Central memory CD8-positive, alpha-beta T cell (primary cell): ENCODE measurements at places on chromosomes 1 and 21.
A peak's percentile ranks its signal among the peaks of the same experiment; 100 is the strongest.

- peaks cover 29% of the 10 kb centered on the region for H3K4me1 ChIP-seq
- no peaks in the 10 kb centered on the region for H3K27me3 ChIP-seq
- H3K4me3 ChIP-seq, result no peak overlapping the region
- peaks cover 3% of the 10 kb centered on the region for H3K36me3 ChIP-seq
- H3K27ac ChIP-seq, result no peak overlapping the region
Observed at GRCh38 chr1:172727956-172728603, 69.2 kb downstream of the FASLG start.

- DNase-seq, result no peak
- no peaks in the 10 kb centered on the region for H3K4me1 ChIP-seq
- peaks cover 18% of the 10 kb centered on the region for H3K27me3 ChIP-seq
- no peak overlapping the region for H3K27ac ChIP-seq
Observed at GRCh38 chr1:41496080-41497055, 11.9 kb upstream of the EDN2 start.

DNA sequence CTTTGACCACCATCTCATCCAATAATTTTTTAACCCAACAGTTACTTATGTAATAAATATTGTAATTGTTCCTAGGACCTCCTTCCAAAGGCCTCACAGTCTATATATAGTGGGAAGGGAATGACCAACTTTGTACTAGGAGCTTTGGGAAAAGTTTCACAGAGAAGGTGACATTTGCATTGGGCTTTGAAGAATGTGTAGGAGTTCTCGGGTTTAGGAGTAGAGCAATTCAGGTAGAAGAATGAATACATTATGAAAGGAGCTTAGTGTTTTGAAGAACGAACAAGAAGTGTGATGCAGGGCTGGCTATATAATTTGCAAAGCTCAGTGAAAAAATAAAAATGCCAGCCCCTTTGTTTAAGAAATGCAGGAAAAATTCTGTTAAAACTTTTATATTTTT lies 330.4 kb upstream of the DEPDC1 start:
- DNase-seq, result no peak
- no peak overlapping the region for H3K4me3 ChIP-seq
- no peaks in the 10 kb centered on the region for H3K36me3 ChIP-seq
- H3K4me1 ChIP-seq, result no peaks in the 10 kb centered on the region
- no peak overlapping the region for H3K27ac ChIP-seq

DNA sequence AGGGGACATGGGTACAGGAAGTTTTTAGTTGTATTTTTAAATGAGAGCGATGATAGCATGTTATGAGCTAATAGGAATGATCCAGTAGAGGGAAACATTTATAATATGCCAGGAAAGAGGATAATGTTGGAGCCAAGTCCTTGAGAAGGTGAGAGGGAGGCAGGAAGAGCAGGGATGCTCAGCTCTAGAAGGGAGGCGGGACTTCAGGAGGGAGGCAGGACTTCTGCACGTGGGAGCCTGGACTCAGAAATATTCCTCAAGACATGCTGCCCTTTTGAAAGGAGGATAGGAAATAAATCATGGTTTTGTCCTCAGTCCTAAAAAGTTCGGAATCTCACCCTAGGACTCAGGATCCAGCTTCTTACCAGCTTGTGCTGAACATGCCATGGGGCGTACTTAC lies 5.9 kb downstream of the ADARB1 start:
- no peak for DNase-seq
- H3K36me3 ChIP-seq, result peaks cover 12% of the 10 kb centered on the region
- H3K27me3 ChIP-seq, result no peaks in the 10 kb centered on the region

DNA sequence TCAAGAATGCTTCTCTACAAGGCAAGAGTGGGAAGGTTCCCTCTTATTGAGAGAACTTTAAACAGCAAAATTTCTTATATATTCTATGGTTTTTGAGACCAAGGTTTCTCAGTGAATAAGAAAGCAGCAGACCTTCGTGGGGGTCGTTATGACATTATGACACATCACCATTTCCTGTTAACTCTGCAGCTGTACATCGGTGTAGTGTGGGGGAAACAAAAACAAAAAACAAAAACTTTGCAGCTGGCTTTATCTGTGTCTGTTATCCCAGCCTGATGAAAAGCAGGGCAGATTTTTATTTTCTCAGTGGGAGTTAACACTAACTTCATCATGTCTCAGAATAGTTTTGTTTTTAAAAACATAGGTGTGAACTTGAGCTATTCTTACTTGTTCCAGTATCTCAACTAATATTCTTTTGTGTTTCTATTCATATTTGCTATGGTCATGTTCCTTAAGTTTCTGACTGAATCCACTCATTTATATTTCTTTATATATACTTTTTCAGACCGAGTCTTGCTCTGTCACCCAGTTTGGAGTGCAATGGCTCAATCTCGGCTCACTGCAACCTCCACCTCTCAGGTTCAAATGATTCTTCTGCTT lies 2.1 kb downstream of the SDE2 start:
- peaks cover 65% of the 10 kb centered on the region for H3K36me3 ChIP-seq
- H3K27ac ChIP-seq, result peak overlapping the region; percentile 89
- H3K4me3 ChIP-seq, result peak overlapping the region; percentile 45
- H3K4me1 ChIP-seq, result peaks cover 61% of the 10 kb centered on the region
- DNase-seq, result no peak

DNA sequence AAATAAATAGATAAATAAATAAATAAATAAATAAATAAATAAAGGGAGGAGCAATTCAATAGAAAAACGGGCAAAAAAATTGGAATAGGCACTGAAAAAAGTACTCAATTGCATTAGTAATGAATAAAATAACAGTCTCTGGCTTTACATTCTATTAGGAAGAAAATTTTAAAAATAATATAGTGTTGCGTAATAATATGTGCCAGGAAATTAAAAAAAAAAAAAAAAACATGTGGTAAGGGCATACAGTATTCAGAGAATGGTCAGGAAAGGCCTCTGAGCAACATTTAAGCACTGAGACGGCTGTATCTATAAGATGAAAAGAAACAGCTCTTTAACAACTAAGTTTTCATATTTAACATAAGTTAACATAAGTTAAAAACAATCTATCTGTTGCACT lies 48.7 kb upstream of the GLIS1 start:
- no peaks in the 10 kb centered on the region for H3K27me3 ChIP-seq
- DNase-seq, result no peak
- H3K36me3 ChIP-seq, result peaks cover 37% of the 10 kb centered on the region
- H3K27ac ChIP-seq, result no peak overlapping the region
- H3K4me3 ChIP-seq, result no peak overlapping the region
- H3K4me1 ChIP-seq, result no peaks in the 10 kb centered on the region

GRCh38 chr1:92372164-92372563 lies 73.3 kb downstream of the RPAP2 start:
- no peak for DNase-seq
- peaks cover 13% of the 10 kb centered on the region for H3K4me1 ChIP-seq
- peaks cover 8% of the 10 kb centered on the region for H3K36me3 ChIP-seq
- no peaks in the 10 kb centered on the region for H3K27me3 ChIP-seq

DNA sequence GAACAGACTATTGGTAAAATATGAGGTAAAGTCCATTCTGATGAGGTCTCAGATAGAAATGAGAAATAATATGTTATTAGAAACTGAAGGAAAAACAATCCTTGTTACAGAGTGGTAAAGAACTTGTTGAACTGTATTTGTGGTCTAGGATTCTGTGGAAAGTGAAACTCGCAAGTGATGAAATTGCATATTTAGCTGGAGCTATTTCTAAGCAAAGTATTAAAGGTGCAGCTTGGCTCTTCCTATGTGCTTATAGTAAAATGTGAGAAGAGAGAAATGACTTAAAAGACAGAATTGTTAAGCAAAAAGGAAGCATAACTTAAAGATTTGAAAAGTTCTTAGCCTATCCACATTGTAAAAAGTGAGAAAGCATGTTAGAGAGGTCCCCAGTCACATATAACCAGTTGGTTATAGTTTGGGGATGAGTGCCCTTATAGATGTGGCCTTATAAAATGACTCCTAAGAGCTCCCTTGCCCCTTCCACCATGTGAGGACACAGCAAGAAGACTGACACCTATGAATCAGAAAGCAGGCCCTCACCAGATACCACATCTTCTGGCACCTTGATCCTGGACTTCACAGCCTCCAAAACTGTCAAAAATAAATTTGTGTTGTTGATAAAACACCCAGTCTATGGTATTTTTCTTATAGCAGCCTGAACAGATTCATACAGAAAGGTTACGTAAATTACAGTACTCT lies 24.8 kb downstream of the PHTF1 start:
- H3K36me3 ChIP-seq, result peaks cover 16% of the 10 kb centered on the region
- no peaks in the 10 kb centered on the region for H3K27me3 ChIP-seq
- H3K4me3 ChIP-seq, result no peak overlapping the region
- no peak for DNase-seq
- no peaks in the 10 kb centered on the region for H3K4me1 ChIP-seq
- no peak overlapping the region for H3K27ac ChIP-seq

DNA sequence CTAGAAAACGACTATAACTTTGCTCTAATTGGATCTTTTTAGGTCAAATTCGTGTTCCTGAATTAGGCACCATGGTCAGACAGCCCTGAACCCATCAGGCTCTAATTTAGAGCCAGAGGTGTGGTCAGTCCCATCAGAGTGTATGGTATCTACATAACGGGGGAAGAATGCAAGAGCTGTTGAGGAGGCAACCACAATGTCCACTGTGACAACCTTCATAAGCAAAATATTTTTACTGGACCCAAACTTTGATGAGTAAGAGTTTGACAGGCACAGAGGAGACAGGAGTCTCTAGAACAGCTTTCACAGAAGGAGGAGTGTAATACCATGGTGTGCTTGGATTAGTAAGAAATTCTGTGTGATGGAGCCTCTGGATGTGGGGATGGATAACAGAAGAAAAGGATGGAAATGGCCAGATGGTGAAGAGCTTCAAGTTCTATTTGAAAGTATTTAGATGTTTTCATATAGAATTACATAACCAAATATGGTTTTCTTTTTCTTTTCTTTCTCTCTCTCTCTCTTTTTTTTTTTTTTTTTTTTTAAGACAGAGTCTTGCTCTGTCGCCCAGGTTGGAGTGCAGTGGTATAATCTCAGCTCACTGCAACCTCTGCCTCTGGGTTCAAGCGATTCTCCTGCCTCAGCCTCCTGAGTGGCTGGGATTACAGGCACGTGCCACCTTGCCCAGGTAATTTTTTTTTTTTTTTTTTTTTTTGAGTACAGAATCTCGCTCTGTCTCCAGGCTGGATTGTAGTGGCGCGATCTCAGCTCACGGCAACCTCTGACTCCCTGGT lies 24.9 kb downstream of the UBE2U start:
- peaks cover 26% of the 10 kb centered on the region for H3K27me3 ChIP-seq
- H3K4me1 ChIP-seq, result no peaks in the 10 kb centered on the region
- no peaks in the 10 kb centered on the region for H3K36me3 ChIP-seq
- H3K4me3 ChIP-seq, result no peak overlapping the region
- DNase-seq, result no peak

DNA sequence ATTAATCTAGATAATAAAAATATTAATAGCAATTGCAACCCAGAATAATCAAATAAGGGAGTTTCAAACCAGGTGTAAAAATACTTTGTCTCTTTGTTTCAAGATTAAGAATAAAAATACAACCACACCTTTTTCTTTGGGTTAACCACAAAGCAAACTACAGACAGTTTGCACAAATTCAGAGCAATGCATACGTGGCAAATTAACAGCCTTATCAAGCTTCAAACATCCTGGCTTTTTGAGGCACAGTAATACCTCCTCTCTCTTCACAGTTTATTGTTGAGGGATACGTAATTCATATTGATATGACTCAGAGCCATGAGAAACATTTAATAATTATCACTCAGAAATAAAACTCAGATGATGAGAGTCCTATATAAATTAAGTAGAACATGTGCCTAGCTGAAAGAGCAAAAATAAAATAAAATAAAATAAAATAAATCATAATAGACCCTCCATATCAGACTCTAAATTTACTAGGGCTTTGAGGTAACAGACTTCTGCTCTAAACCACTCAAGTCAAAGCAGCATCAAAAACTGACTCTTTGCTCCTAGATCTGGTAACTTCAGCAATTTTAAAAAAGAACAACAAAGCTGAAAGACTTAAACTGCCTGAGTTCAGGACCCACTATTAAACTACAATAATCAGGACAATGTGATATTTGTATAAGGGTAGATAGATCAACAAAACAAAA lies 11.4 kb downstream of the EDEM3 start:
- peaks cover 42% of the 10 kb centered on the region for H3K4me1 ChIP-seq
- peaks cover 5% of the 10 kb centered on the region for H3K36me3 ChIP-seq
- peak overlapping the region; percentile 37 for H3K4me3 ChIP-seq
- peak overlapping the region; percentile 88 for H3K27ac ChIP-seq
- no peak for DNase-seq

GRCh38 chr1:214537219-214537618 lies 14.2 kb downstream of the PTPN14 start:
- no peak overlapping the region for H3K4me3 ChIP-seq
- H3K27me3 ChIP-seq, result peaks cover 7% of the 10 kb centered on the region
- H3K27ac ChIP-seq, result no peak overlapping the region
- no peaks in the 10 kb centered on the region for H3K36me3 ChIP-seq
- DNase-seq, result no peak

- peaks cover 13% of the 10 kb centered on the region for H3K27me3 ChIP-seq
- no peak overlapping the region for H3K4me3 ChIP-seq
- peak overlapping the region; percentile 63 for H3K27ac ChIP-seq
Observed at GRCh38 chr1:205915354-205915990, 27.8 kb downstream of the SLC26A9 start.

- DNase-seq, result no peak
- peaks cover 66% of the 10 kb centered on the region for H3K27me3 ChIP-seq
- H3K4me3 ChIP-seq, result no peak overlapping the region
- peaks cover 2% of the 10 kb centered on the region for H3K36me3 ChIP-seq
- H3K27ac ChIP-seq, result no peak overlapping the region
Observed at GRCh38 chr1:18104546-18105100, 3.0 kb upstream of the IGSF21 start.

- no peaks in the 10 kb centered on the region for H3K4me1 ChIP-seq
- H3K27ac ChIP-seq, result no peak overlapping the region
- DNase-seq, result no peak
- H3K27me3 ChIP-seq, result no peaks in the 10 kb centered on the region
Observed at GRCh38 chr1:2345297-2346075, 45.9 kb downstream of the MORN1 start.

GRCh38 chr1:157335056-157335455 lies 196.9 kb upstream of the ETV3 start:
- H3K4me3 ChIP-seq, result no peak overlapping the region
- peaks cover 79% of the 10 kb centered on the region for H3K27me3 ChIP-seq
- no peak overlapping the region for H3K27ac ChIP-seq
- no peaks in the 10 kb centered on the region for H3K4me1 ChIP-seq
- DNase-seq, result no peak

GRCh38 chr1:206575165-206575893 lies 36.9 kb downstream of the EIF2D start:
- no peaks in the 10 kb centered on the region for H3K27me3 ChIP-seq
- H3K4me3 ChIP-seq, result peak overlapping the region; percentile 56
- peaks cover 59% of the 10 kb centered on the region for H3K36me3 ChIP-seq
- DNase-seq, result no peak
- peak overlapping the region; percentile 100 for H3K27ac ChIP-seq
- peaks cover 91% of the 10 kb centered on the region for H3K4me1 ChIP-seq
